ENCODE measurements at places on chromosomes 1 and 21.

DNA sequence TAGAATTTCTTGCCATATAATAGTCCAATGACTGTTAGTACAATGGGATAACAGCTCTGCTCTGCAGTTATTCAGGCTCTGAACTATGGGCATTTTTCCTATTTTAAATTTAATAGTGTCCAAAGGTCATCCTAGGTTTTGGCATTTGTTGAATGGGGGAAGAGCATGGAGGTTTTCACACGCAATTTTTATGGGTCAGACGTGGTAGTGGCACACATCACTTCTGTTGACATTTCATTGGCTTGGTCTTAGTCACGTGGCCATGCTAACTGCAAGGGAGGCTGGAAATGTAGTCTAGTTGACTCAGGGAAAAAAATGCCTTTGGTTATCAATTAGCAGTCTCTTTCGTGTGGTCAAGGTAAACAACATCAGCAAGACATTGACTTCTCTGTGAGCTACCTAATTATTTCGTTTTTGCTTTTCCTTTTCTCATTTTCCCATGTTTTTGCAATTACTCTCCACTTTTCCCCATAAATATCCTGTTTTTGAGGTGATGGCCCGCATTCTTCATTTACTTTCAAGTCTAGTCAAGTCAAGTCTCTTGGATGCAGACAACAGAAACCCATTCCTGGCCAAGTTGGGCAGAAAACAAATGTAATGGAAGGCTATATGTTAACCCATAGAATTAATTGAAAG is 82.8 kb downstream of the DYRK1A start:
- no peak for DNase-seq

DNA sequence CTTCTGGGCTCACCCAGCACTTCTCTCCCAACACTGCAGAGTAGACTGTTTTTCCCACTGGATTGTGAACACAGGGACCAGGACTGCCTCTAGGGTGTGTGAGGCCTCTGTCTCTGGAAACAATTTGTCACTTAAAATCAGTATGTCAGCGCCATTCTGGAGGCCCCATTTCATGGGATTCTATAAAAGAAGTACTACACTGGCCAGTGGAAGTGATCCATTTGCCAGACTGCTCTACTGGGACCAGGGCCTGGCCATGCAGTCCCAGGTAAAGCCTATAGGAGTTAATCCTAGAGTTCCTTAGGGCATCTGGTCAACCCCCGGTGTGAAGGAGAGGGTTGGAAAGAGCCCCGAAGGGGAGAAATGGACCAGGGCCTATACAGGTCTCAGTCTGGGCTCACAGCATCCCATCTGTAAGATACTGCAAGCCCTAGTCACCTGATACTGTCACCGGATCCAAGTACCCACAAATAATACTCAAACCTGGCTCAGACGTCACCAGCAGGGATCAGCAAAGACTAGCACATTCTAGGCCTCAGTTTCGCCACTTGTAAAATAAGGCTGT is 245.0 kb downstream of the FOXD2 start:
- DNase-seq = no peak

DNA sequence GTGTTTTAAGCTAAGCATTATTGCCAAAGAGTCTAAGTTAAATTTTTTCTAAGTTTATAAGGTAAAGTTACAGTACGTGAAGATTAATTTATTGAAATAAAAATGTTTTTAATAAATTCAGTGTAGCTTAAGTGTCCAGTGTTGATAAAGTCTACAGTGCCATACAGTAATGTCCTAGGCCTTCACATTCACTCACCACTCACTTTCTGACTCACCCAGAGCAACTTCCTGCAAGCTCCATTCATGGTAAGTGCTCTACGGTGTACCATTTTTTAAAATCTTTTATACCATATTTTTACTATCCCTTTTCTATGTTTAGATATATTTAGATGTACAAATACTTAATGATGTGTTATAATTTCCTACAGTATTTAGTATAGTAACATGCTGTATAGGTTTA is 173.2 kb downstream of the CACNA1E start:
- DNase-seq = no peak

- DNase-seq = no peak
Observed at GRCh38 chr1:38064197-38064903, 17.8 kb upstream of the POU3F1 start.

GRCh38 chr1:114152089-114152507 is 1.6 kb downstream of the SYT6 start:
- DNase-seq = no peak

DNA sequence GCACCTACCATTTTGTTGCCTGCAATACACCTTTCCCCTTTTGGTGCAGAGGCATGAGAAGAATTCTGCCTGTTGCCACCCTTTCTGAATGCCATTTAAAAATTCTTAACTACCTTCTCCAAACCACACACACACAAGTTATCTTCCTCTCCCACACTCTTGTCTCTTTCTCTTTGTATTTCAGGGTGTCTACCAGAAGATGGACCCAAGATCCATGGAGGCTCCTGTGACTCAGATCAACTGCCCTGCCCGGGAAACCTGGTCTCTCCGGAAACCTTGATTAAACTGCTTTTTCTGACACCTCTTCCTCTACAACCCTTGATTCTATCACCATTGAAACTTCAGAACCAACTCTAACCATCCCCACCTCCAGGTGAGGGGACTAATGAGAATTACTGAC is 2.4 kb upstream of the TARS2 start:
- peak; percentile 28 for DNase-seq

- DNase-seq = no peak
Observed at GRCh38 chr1:89978755-89979154, 16.2 kb upstream of the ZNF326 start.

GRCh38 chr1:226983992-226984364 is 43.9 kb downstream of the COQ8A start:
- no peak for DNase-seq

- DNase-seq = no peak
Observed at GRCh38 chr1:11826946-11827345, 20.6 kb downstream of the NPPA start.

DNA sequence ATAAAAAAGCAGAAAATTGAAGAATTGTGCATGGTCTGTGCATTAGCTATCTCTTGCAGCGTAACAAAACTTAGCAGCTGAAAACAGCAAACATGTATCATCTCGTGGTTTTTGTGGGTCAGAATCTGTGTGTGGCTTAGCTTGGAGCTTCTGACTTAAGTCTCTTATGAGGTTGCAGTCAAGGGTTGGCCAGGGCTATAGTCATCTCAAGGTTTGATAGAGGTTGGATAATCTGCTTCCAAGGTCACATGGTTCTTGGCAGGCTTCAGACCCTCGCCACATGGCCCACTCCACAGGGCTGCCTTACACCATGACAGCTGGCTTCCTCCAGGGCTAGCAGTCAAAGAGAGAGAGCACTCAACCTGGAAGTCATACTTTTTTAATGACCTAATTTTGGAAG is 35.9 kb downstream of the CNST start:
- DNase-seq = no peak

DNA sequence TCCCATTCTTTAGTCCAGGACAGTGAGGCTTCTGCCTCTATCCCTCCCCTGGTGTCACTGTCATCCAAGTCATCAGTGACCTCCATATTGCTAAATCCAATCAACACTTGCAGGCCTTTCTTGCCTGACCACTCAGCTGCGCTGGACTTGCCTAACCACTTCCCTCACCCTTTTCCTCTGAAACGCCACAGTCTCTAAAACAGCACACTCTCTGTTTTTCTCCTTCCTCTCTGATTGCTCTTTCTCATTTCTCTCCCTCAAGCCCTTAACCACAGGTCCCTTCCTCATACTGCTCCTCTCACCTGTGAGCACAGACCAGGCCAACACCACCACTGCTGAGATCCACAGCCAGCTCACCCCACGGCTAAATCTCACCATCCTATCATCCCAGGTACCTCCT is 17.5 kb downstream of the TAL1 start:
- no peak for DNase-seq

GRCh38 chr1:85330711-85331290 is 54.4 kb upstream of the BCL10 start:
- DNase-seq = no peak

DNA sequence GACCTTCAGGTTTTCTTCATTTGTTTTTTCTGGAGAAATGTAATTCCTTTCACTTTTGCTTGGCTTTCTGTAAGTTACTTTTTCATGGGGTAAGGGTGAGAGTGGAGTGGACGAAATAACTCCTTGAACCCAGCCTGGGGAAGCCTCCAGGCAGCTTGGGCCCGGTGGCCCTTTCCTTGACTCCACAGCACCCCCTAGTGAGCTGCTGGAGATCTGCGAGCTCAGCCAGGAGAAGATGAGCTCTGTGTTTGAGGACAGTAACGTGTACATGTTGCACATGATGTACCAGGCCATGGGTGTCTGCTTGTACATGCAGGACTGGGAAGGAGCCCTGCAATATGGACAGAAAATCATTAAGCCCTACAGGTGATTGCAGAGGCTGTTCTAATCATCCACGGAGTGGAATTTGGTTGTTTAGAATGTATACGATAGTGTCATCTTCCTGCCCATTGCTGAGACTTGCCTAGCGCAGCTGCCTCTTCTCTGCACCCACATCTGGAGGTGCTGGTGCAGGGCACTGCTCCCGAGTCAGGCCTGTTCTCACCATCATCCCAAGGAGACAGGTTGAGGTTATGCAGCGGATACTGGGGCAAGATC is 51.0 kb downstream of the SMYD2 start:
- DNase-seq = no peak

DNA sequence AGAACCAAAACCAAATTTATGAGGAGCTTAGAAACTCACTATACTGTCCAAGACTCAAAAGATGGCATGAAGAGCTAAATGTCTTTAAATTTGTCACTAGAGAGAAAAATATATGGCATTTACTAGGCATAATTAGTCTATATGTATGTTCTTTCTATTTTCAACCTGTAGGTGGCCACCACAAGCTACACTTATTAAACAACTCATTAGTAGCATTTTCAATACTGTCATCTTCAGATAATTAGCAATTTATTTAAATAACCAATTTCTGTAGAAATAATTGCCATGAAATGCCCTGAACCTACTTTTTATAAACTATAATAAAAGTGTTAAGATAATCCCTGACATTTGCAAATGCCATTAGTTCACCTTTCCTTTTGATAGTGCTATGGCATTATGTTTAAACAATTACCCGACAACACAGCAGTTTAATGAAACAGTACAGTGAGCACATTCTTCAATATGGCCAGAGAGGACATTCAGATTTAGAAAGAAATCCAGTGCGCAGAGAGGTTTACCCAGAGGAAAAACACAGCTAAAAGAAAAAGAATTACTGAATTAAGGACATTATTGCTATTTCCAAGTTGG is 522.5 kb downstream of the PTBP2 start:
- DNase-seq = peak; percentile 12

- DNase-seq = no peak
Observed at GRCh38 chr21:45837936-45838335, 143.6 kb upstream of the COL6A1 start.

DNA sequence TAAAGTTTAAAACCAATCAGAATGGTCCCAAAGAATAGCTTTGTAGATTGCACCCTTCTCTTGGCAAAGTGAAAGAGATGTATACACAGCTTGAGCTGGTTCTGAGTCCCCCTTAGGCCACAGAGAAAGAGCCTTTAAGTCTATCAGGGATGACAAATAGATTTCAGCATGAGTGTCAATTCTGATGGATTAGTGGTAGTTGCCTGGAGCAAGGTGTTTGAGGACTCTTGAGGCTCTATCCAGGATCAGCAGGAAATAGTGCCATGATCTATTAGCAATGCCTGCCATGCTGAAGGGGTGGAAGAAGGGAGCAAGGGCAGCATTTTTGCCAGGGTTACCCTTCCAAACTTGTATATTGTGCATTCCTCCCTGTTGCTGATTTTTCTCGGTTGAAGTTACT is 116.6 kb downstream of the ATG4C start:
- DNase-seq = no peak

GRCh38 chr1:243179720-243180119 is 75.4 kb downstream of the CEP170 start:
- no peak for DNase-seq

GRCh38 chr1:25556791-25557476 is 13.5 kb downstream of the LDLRAP1 start:
- no peak for DNase-seq

Measured in SHP77 (cell line).